ENCODE measurements at places on chromosomes 6 and 20.

DNA sequence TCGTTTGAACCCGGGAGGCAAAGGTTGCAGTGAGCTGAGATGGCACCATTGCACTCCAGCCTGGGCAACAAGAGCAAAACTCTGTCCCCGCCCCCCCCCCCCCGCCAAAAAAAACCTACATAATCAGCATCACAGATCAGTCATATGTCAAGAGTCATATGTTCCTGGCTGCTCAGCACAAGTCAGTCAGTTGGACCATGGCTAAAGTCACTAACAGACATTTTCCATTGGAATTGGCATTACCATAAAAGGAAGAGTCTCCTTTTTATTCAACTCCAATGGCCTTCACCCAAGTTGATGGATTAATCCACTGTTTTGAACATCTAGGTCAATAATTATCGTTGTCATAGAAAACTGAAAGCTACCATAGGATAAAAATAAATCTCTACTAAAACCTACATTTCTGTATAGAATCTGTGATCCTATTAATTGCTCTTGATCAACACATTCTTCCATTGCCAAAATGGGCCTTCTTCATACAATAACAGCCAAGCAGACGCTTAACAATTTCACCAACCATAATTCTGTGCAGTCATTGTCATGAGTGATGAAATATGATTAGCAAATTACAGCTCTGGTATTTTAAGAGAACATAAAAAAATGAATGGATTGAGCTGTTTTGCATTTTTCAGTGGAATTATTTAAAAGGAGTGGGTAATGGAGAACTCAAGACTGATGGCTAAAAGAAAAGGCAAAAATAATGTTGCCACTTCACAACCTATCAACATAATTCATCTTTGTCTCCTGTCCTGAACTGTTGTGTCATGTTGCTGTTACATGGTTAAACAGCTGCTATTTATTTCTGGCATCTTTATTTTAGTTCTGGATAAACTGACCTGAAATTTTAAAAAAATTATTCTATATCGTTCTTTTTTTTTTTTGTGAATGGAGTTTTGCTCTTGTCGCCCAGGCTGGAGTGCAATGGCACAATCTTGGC lies 555.5 kb upstream of the JARID2 start:
- no peaks in the 10 kb centered on the region for H3K4me1 ChIP-seq
- no peak overlapping the region for H3K4me3 ChIP-seq
- H3K27me3 ChIP-seq = no peaks in the 10 kb centered on the region
- no peak for DNase-seq
- H3K36me3 ChIP-seq = no peaks in the 10 kb centered on the region

GRCh38 chr6:6911391-6911790 lies 196.4 kb upstream of the RREB1 start:
- no peak for DNase-seq
- H3K27ac ChIP-seq = no peak overlapping the region
- no peak overlapping the region for H3K4me3 ChIP-seq
- H3K27me3 ChIP-seq = no peaks in the 10 kb centered on the region
- no peaks in the 10 kb centered on the region for H3K36me3 ChIP-seq

GRCh38 chr6:156978948-156979347 lies 201.8 kb downstream of the ARID1B start:
- DNase-seq = no peak
- no peaks in the 10 kb centered on the region for H3K27me3 ChIP-seq

- peaks cover 15% of the 10 kb centered on the region for H3K4me1 ChIP-seq
- H3K27me3 ChIP-seq = no peaks in the 10 kb centered on the region
- H3K36me3 ChIP-seq = no peaks in the 10 kb centered on the region
- no peak overlapping the region for H3K4me3 ChIP-seq
Observed at GRCh38 chr20:37777988-37778659, 84.3 kb downstream of the CTNNBL1 start.

DNA sequence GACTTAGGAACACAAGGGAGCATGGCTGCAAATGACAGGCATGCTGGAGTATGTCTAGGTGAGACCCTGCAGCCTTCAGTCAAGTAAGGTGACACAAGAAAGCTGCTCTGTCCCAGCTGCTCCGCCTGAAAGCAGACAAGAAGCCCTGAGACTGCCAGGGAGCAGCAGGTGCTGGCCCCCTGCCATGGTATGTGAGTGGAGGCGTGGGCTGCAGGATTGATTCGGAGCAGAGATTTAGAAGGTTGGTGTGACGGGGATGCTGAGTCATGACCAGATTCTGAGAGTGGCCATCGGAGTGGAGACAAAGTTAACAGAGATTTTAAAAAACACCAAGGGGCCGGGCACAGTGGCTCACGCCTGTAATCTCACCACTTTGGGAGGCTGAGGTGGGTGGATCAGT lies 17.8 kb downstream of the LRP11 start:
- H3K27me3 ChIP-seq = no peaks in the 10 kb centered on the region
- H3K36me3 ChIP-seq = no peaks in the 10 kb centered on the region
- H3K4me1 ChIP-seq = no peaks in the 10 kb centered on the region

DNA sequence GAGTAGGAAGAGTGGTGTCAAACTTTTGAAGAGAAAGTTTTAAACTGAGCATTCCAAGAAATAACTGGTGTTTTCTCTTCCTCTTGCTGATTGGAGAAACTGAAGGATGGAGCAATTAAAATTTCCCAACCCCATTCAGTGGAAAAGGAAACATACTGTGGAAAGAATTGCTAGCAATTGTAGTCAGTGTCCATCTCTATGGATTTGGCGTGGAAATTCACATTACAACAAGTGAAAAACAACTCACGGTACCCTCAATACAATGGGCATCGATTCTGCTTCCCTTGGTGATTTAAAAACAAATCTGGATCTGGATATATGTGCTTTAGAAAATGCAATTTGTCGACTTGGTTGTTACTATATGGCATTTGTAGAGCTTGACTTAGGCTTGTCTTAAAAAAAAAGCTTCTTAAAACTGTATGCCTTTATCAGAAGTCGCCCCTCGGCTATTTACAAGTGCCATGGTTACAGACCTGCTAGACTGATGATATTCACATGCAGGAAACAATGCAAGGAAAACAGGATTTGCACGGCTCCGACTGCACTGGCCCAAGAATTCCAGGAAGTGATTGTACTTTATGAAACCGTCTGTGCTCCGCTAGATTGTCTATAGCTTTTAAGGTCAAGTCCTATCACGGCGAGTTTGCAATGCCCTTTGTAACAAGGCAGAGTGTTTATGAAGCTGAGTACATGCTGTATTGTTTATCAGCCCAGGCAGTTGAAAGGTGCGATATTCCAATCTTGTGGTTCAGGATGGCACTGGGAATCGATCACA lies 131.7 kb upstream of the PHACTR1 start:
- H3K4me1 ChIP-seq = no peaks in the 10 kb centered on the region
- H3K27me3 ChIP-seq = no peaks in the 10 kb centered on the region
- H3K27ac ChIP-seq = no peak overlapping the region
- no peak overlapping the region for H3K4me3 ChIP-seq
- no peaks in the 10 kb centered on the region for H3K36me3 ChIP-seq

DNA sequence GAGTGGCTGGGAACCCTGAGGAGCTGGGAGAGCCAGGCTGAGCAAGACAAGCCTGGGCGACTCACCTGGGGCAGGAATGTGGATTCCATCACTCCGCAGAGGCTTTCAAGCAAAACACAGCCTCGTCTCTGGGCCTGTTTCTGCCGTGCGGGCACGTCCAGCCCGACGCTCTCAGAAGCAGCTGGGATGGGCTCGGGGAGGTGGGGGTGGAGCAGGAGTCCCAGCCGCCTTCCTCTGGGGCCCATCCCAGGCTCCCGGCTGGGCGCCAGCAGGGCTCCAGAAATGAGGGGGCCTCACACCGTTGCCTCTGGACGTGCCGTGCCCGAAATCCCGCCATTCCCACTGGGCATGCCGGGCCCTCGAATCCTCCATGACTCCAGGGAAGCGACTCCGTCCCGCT lies 8.7 kb upstream of the RPS21 start:
- H3K4me3 ChIP-seq = no peak overlapping the region
- 0 out of 2 replicates have a peak, but pooled peaks cover 3% of the 10 kb centered on the region for H3K4me1 ChIP-seq
- H3K36me3 ChIP-seq = no peaks in the 10 kb centered on the region
- no peak for DNase-seq

DNA sequence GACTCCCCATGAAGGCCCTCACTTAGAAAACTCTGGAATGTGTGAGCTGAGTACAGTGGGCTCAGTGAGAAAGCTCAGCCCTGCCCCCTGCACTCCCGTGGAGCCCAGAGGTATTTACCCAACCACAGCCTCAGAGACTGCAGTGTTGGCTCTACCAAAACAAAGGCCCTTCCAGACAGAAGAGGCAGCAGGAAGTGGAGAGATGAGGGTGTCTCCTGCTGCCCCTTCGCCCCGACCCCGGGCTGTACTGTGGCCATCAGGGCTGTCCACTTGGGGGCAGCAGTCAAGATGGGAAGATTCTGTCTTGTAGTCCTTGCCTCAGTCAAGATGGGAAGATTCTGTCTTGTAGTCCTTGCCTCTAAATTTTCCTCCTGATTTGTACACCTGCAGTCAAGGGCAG lies 341.3 kb downstream of the TAF4 start:
- H3K4me1 ChIP-seq = no peaks in the 10 kb centered on the region
- DNase-seq = no peak
- no peaks in the 10 kb centered on the region for H3K36me3 ChIP-seq
- no peak overlapping the region for H3K27ac ChIP-seq
- H3K4me3 ChIP-seq = no peak overlapping the region
- peaks cover 58% of the 10 kb centered on the region for H3K27me3 ChIP-seq

Measured in MM.1S (cell line).